Breast epithelium (tissue), 4 donors: ENCODE measurements at places on chromosomes 1 and 21.

GRCh38 chr1:2951856-2952255 lies 69.4 kb upstream of the ACTRT2 start:
- H3K36me3 ChIP-seq = no peaks in the 10 kb centered on the region
- H3K27me3 ChIP-seq = no peaks in the 10 kb centered on the region
- H3K4me1 ChIP-seq = no peaks in the 10 kb centered on the region

DNA sequence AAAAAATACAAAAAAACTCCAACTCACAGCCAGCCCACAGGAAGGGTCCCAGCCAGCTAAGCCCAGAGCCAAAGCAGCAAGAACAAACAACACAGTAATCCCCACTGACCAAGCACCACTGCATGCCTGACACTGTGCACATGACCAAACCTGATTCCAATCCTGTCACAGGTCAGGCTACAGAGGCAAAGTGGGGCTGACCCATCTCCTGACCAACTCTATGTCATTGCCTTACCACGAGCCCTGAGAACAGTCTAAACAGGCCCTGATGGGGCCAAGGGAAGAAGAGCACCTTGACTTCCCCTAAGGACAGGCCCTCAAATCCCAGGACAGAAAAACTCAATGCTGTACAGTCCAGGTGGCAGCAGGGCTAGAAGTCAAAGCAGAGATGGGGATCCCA lies 2.4 kb downstream of the LSS start:
- H3K4me3 ChIP-seq = no peak overlapping the region
- peak overlapping the region; percentile 70 for H3K27ac ChIP-seq
- H3K36me3 ChIP-seq = no peaks in the 10 kb centered on the region
- no peak for DNase-seq
- H3K4me1 ChIP-seq = peaks cover 9% of the 10 kb centered on the region
- no peaks in the 10 kb centered on the region for H3K27me3 ChIP-seq

GRCh38 chr21:46325073-46325912 lies 1.3 kb downstream of the PCNT start:
- DNase-seq = peak; percentile 26
- no peaks in the 10 kb centered on the region for H3K27me3 ChIP-seq
- no peaks in the 10 kb centered on the region for H3K36me3 ChIP-seq
- H3K27ac ChIP-seq = peak overlapping the region; percentile 96
- peak overlapping the region; percentile 80 for H3K4me3 ChIP-seq

DNA sequence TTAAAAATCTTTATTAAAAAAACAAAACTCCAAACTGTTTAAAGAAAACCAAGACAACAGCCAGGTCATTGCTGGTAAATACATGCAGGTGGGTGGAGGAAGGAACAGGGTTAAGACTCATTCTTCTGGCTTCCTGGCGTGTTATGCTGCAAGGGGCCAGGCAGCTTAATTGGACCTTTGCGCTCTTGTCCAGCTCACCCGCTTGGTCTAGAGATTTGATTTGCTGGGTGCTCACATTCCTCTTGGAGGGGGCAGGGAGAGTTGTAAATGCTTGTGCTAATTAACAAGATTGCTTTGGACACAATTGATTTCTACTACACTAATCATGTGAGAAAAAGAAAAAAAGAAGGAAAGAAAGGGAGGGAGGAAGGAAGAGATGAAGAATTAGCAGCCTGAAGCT lies 10.5 kb downstream of the CEP104 start:
- H3K4me1 ChIP-seq = no peaks in the 10 kb centered on the region
- no peaks in the 10 kb centered on the region for H3K27me3 ChIP-seq
- H3K4me3 ChIP-seq = no peak overlapping the region
- peaks cover 8% of the 10 kb centered on the region for H3K36me3 ChIP-seq
- DNase-seq = no peak

DNA sequence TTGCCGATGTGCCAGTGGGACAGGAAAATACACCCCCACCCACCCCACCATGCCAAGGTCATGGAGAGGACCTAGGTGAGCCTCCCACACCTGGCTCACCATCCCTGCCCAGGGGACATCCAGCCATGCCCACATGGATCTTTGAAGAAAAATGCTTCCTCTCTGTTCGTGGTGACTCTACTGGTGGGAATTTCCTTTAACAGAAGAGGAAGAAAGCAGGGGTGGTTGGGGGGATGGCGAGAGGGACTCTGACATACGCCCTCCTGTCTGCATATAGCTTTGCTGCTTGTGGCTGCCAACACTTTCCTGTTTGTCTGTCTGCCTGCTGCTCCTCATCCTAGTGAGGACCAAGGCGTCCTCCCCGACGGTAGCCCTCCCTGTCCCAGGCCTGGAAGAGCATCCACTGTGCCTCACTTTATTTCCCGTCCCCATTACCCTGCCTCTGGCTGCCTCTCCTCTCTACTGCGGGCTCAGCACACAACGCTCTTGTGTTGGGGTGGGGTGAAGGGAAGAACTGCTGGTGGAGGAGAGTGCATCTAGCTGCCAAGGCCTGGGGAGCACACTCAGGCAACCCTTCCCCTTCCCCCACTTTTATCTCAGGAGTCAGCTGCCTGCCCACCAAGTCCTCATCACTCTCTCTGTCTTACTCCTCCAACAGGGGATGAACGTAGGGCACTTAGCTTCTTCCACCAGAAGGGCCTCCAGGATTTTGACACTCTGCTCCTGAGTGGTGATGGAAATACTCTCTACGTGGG lies 2.5 kb downstream of the SEMA4A start:
- H3K4me1 ChIP-seq = peaks cover 9% of the 10 kb centered on the region
- DNase-seq = no peak
- no peaks in the 10 kb centered on the region for H3K36me3 ChIP-seq
- no peak overlapping the region for H3K27ac ChIP-seq
- H3K4me3 ChIP-seq = no peak overlapping the region

- no peaks in the 10 kb centered on the region for H3K4me1 ChIP-seq
- no peak overlapping the region for H3K27ac ChIP-seq
- DNase-seq = no peak
- H3K27me3 ChIP-seq = no peaks in the 10 kb centered on the region
- no peak overlapping the region for H3K4me3 ChIP-seq
These were observed 59.1 kb downstream of the ERO1B start for GRCh38 chr1:236222632-236223031.

DNA sequence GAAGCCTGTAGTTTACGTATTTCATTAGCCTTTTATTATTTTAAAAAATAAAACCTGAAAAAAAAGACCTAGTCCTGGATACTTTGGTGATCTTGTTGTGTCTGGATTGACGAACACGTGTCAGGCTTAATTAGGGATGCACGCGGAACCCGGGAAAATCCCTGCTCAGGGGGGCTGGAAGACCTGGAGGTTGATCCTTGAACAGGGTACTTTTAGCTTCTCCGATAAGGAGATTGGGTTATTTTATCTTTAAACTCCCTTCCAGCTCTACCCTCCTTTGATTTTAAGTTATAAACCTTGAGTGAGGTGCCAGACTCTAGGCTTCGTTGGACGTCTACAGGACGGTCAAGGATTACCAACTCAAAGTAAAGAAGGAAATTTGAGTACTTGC lies 552 bp upstream of the ZNF691 start:
- H3K4me1 ChIP-seq = no peaks in the 10 kb centered on the region
- peak overlapping the region; percentile 93 for H3K4me3 ChIP-seq
- no peaks in the 10 kb centered on the region for H3K27me3 ChIP-seq
- no peaks in the 10 kb centered on the region for H3K36me3 ChIP-seq

DNA sequence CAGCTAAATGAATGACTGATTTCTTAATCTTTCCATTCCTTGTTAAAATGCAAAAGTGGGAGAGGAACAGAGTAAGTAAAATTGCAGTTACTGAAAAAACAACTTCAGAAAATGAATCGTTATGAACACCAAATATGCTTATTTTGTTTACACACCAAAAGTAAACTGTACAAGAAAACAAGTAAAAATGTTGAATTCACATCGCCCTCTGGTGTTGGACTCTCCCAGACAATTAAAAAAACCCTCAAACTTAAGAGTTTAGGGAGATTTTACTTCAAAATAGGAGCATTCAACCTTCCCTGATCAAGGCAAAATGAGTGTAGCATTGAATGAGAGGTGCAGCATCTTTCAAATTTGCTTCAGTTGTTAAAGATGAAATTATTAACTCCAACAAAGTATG lies 19.4 kb upstream of the ESRRG start:
- H3K36me3 ChIP-seq = no peaks in the 10 kb centered on the region
- no peak for DNase-seq
- no peak overlapping the region for H3K4me3 ChIP-seq
- H3K4me1 ChIP-seq = no peaks in the 10 kb centered on the region
- no peak overlapping the region for H3K27ac ChIP-seq

DNA sequence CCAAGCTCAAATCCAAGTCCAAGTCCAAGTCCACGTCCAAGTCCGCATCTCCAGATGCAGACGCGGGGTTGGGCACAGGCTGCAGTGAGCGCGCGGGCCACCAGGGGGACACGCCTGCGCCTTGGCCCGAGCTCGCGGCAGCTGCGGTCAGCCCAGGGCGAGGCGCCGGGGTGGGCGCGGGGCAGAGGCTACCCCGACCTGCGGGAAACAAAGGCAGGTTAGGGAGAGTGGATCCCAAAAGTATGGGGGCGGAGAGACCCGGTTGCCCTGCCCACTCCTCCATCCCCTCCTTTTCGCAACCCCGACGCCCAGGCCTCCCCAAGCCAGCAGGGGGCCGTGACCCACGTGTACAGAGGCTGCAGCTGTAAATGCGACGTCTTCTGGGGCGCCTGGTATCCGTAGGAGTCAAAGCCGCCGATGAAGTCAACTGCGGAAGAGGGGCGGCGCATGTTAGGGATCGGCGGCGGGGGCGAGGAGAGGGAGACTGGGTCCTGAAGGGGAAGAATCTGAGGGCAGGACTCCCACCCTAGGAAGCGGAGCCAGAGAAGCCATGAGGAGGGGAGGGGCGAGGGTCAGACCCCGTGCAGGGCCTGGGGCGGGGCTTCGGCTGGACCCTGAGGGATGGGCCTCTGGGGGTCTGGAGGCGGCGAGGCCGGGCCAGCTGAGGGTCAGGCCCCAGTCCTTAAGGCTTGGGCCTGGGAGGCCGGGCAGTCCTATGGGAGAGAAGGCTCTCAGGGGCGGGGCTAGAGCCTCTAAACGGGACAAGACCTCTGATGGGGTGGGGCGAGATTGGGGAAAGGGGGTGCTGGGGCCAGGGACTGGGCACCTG lies 58.0 kb downstream of the NKAIN1 start:
- DNase-seq = peak; percentile 64
- H3K27me3 ChIP-seq = no peaks in the 10 kb centered on the region
- peak overlapping the region; percentile 22 for H3K4me3 ChIP-seq
- H3K36me3 ChIP-seq = no peaks in the 10 kb centered on the region
- no peak overlapping the region for H3K27ac ChIP-seq

DNA sequence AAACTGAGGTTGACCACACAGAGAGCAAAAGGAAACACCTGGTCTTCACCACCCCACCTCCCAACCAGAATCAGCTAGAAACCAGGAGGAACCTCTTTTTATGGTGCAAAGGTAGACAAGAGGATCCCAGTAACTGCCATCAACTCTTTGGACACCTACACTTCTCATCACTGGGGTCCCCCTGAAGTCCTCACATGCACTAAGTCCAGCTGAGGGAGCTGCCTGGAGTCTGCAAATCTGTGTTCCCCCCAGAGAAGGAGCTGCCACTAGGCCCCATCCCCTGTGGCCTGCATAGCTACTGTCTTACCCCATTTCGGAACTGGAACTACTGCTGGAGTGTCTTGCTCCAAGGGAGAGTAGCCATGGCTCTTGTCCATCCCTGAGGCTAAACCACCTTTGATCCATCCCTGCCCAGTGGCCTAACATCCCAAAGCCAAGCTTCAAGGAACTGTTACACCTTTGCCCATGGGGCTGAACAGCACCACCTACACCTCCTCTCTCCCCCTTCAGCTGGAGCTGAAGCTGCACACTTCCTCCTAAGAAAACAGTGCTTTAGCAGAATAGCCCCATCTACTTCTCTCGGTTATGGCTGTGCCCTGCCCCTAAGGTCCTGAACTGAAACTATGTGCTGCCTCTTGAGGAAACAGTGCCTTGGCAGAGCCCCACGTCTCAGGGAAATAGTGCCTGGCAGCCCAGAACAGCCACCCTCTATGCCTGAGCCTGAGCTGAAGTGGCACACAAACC lies 85.4 kb upstream of the CD53 start:
- DNase-seq = no peak
- H3K4me3 ChIP-seq = no peak overlapping the region
- no peaks in the 10 kb centered on the region for H3K27me3 ChIP-seq
- no peak overlapping the region for H3K27ac ChIP-seq
- no peaks in the 10 kb centered on the region for H3K4me1 ChIP-seq
- no peaks in the 10 kb centered on the region for H3K36me3 ChIP-seq

DNA sequence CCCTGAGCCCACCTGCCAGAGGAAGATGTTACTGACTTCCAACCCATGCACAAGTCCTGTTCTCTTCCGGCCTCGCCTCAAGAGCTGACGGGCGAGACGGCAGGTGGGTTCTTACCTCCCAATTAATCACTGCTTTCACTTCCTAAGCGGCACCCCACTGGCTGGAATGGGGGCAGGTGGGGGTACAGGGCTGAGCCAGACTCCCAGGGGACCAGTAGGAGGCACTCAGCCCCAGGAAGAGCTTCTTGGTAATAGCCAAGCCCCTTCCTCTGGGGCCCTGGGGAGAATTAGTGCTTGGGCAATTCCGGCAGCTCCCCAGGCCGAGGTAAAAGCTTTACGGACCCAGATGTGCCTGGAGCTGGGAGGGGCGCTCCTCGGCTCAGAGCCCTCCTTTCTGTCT lies 9.7 kb downstream of the CNTN2 start:
- H3K4me3 ChIP-seq = no peak overlapping the region
- H3K27ac ChIP-seq = no peak overlapping the region
- H3K27me3 ChIP-seq = peaks cover 3% of the 10 kb centered on the region
- no peak for DNase-seq
- no peaks in the 10 kb centered on the region for H3K36me3 ChIP-seq

GRCh38 chr1:231095595-231095994 lies 55.5 kb upstream of the FAM89A start:
- no peaks in the 10 kb centered on the region for H3K36me3 ChIP-seq
- peaks cover 6% of the 10 kb centered on the region for H3K27me3 ChIP-seq
- H3K27ac ChIP-seq = no peak overlapping the region
- no peak overlapping the region for H3K4me3 ChIP-seq

DNA sequence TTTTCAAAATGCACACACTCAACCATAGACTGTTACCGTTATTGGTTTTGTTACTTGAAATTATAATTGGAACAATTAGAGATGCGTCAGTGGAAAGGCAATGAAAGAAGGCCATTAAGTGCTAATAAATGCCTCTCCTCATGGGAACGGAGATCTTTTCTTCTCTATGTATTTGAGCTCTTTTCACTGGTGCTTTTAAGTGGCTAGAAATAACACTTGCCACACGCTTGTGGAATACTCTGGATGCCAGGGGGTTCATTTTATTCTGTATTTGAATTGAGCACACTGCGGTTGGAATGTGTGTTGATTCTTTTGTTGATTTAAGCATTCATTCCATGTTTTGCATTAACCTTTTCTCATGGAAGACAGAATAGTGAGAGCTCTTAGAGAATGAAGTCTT lies 68.4 kb downstream of the DNM3 start:
- H3K4me3 ChIP-seq = no peak overlapping the region
- H3K27ac ChIP-seq = no peak overlapping the region
- no peaks in the 10 kb centered on the region for H3K36me3 ChIP-seq
